Stimulated activated CD4-positive, alpha-beta T cell treated with anti-CD3 and anti-CD28 coated beads, Interleukin-2, amount 100 ng/mL, for 4 hours (primary cell): ENCODE measurements at places on chromosomes 16 and 17.

- DNase-seq, result no peak
Measured at GRCh38 chr17:42249681-42250446, 26.3 kb downstream of the STAT5B start.

DNA sequence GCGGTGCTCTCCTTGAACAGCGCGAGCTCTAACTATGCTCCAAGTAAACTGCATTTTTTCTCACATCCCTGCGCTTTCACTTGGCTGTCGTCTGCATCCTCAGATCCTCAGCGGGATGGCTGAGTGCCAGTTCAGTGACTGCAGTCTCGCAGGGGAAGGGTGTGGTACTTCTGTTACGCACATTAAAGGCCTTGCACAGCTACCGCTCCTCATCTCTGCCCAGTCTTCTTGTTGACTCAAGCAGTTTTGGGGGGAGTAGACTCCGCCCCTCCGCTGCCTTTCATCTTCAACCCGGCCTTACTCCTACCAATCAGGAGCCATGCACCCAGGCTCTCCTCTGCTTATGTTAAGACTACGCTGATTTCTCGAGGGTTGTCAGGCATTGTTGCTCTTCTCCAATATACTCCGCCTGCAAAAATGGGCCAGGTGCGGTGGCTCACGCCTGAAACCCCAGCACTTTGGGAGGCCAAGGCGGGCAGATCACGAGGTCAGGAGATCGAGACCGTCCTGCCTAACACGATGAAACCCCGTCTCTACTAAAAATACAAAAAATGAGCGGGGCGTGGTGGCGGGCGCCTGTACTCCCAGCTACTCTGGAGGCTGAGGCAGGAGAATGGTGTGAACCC, 10.0 kb downstream of the ATP5PD start:
- peak; percentile 74 for DNase-seq

DNA sequence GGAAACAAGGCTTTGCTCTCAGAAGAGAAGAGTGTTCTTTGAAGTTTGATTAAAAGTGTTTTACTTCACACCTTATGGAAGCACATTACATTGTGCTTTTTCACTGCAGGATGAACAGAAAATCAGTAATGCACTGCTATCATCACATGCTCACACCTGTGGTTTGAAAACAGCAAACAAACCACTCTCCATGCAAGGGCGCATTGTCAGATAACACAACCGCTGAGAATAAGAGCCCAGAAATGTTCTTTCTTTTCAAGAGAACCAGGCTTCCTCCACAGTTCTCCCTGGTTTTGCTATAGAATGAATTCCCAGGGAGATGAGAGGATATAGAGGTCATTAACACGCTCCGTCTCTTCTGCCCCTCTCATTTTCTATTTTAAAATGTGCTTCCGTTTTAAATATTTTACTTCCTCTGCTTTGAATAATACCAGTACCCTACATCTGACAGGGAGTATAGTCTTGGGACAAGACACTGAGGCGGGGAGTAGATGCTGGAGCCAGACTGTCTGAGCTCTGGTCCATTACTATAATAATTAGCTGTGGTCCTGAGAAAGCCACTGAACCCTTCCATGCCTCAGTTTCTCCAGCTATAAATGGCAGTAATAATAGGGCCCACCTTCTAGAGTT, 71.6 kb downstream of the CDK5R1 start:
- no peak for DNase-seq

- DNase-seq, result peak; percentile 3
Measured at GRCh38 chr16:19601083-19601976, 45.8 kb downstream of the VPS35L start.

DNA sequence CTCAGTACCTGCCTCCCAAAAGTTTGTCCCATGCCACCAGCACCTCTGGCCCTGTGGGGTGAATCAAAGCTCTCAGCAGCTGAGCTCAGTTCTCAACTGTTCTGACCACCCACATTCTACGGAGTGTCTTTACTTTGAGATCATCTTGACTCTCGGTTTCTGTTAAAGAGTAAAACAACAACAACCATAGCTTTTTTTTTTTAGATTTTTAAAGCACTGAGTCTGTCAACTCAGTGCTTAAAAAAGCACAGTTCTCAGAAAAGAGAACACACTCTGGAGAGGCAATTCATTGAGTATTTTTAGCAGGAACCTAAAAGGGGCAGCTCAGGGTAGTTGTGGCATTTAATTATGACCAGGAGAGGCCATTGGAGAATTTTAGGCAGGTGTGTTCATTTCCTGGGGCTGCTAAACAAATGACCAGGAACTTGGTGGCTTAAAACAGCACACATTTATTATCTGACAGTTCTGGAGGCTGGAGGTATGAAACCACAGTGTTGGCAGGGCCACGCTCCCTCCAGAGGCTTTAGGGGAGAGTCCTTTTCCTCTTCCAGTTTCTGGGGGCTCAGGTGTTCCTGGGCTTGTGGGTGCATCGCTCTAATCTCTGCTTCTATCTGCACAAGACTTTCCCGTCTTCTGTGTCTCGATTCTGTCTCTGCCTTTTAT, 6.7 kb upstream of the WFIKKN2 start:
- DNase-seq, result no peak

GRCh38 chr17:32349503-32349853, 479 bp upstream of the ZNF207 start:
- no peak for DNase-seq

DNA sequence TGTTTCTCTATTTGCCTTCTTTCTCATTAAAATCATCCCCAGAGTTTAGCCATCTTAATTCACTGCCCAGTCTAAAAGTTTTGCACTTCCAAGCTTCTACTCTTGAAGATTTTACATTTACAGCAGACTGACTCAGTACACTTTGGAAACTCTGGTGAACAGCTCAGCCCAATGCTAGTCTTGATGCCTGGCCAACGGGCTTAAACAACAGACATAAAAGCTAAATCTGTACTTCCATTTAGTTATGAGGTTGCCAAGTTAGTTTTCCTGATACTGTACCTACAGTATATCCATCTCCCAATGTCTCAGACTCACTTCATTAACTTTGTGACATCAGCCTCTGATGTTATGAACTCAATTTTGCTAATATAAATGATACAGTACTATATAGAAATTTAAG, 891.8 kb upstream of the SOX9 start:
- DNase-seq, result no peak

DNA sequence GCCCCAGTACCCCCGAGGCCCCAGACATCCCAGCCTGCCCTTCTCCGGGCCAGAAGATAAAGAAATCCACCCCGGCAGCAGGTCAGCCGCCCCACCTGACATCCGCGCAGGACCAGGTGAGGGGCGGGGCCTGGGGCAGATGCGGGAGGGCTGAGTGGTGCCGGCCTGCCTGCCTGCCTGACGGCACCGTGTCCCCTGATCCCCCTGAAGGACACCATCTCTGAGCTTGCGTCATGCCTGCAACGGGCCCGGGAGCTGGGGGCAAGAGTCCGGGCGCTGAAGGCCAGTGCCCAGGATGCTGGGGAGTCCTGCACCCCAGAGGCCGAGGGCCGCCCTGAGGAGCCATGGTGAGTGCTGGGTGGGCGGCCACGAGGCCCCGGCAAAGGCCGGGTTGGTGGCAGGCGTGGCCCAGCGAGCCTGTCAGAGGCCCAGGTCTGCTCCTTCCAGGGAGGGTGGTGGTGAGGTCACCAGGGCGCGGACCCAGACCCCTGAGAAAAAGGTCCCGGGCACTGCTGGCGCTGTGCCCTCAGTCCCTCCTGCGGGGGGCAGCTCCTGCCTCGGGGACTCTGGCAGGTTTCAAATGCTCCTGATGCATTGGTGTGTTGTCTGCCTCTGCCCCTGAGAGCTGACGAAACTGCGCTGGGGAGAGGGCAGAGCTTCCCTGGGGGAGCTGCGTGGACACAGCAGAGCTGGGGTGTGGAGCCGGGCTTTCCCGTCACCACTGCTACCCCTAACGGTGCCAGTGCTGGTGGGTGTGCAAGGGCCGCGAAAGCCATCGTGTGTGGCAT, 1.2 kb downstream of the CDT1 start:
- no peak for DNase-seq

DNA sequence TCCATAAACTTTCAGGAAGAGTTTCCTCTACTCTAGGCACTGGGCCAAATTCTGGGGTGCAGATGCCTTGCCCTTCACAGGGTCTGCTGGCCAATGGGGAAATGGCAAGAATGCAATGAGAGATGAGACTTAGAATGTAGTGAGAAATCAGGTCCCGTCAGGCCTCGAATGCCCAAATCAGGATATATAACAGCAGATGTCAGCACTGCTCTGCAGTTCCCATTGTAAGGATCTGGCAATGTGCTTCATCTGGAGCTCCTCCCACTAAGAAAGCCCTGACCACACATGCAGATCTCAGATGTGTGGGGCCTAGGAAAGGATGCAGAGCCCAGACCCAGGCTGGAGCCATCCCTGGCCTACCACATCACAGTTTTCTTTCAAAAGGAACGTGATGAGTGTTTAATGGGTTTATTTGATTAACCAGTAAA, 13.9 kb upstream of the LPCAT2 start:
- DNase-seq, result no peak

- no peak for DNase-seq
Measured at GRCh38 chr17:80790021-80790765, 201.4 kb upstream of the CHMP6 start.

- DNase-seq, result no peak
Measured at GRCh38 chr17:34099859-34100515, 155.1 kb upstream of the CCL2 start.

DNA sequence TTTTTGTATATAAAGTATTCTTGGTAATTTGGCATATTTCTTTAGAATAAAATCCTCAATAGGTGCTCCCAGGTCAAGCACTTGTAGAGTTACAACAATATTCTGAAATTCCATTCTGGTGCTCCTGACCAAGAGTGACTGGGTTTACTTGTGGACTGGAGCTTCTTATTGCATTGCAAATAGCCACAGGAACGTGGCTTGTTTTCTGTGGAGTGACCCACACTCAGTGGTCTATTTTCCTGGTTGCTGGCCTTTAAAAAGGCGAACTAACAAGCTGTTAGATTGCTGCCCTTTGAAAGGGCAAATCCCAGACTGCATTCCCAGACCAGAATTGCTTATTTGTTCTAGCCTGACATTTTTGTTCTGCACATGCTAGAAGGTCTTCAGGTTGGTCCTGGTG, 658.8 kb upstream of the GOT2 start:
- DNase-seq, result no peak

DNA sequence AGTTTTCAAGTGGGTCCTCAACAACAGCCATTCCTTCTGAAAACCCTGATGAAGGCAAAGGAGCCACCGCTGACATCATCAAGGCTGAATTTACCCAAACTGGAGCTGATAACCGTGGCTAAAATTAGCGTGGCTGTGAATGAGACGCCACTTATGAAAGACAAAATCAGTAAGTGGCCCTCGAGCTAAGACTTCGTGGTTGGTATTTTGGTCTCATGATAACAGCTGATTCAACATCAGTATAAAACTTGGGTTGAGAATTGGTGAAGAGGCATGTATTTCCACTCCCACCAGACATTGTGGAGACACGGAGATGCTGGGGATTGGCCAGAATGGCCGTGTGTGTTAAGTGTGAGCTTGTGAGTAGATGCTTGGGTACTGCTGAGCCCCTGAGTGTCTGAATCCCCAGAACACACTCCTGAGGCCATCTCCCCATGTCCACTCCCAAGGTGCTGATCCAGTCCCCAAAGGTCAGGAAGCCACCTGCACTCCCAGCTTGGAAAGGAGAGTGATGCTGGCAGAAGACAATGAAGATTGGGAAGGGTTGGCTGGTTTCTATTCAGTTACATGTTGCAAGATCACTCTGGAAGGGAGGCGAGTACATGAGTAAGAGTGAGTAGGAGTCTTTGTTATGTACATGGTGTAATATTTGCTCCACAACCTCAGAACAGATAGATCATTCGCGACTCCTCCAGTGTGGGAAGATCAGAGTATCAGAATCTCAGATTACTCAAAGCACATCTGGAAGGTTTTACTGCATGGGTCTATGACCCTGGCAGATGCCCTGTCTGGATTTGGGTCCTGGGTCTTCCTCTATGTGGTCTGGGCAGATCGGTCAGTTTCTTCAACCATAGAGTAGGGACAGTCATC, 207.7 kb downstream of the HS3ST3A1 start:
- DNase-seq, result no peak

GRCh38 chr16:11389631-11390565, 44.6 kb downstream of the RMI2 start:
- DNase-seq, result no peak

- no peak for DNase-seq
Measured at GRCh38 chr16:67805718-67806427, 487 bp downstream of the RANBP10 start.

DNA sequence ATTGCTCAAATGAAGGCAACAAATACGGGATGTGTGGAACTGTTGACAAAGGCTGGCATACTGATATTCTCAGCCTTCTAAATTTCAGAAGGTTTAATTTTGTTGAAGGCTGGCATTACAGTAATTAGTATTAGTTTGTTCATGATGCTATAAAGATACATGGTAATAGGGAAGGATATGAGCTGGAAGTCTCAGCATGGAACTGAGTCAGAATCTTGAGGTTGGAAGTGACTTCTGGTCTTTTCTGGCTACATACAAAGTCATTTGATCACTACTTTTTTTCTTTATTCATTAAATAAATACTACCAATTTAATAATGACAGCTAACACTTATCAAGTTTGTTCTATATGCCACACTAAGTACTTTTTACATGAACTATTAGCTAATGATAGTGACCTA, 22.6 kb downstream of the RABEP1 start:
- no peak for DNase-seq

DNA sequence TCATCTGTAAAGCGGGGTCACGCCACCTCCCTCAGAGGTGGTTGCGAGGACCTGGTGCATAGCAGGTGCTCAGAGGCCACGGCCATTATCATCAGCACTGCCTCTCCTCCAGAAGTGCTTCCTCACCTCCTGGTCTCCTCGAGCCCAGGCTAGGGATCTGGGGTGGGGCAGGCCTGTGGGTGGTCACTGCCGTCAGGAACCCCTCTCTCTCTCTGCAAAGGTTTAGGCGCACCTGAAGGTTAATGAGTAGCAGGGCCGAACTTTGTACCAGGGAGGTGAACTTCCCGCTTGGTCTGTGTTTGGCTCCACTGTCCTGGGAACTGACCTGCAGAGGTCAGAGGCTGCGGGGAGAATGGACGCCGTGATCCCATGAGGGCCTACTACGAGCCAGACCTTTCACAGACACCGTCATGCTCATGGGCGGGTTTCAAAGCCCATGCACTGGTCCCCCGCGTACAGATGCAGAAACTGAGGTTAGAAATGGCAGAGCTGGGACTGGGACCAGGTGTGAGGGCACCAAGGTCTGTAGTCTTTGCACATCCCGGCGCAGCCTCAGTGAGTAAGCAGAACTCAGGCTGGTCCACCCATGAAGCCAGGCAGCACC, 13.8 kb downstream of the JUP start:
- DNase-seq, result no peak

- DNase-seq, result no peak
Measured at GRCh38 chr17:61205931-61206330, 193.7 kb upstream of the TBX2 start.

DNA sequence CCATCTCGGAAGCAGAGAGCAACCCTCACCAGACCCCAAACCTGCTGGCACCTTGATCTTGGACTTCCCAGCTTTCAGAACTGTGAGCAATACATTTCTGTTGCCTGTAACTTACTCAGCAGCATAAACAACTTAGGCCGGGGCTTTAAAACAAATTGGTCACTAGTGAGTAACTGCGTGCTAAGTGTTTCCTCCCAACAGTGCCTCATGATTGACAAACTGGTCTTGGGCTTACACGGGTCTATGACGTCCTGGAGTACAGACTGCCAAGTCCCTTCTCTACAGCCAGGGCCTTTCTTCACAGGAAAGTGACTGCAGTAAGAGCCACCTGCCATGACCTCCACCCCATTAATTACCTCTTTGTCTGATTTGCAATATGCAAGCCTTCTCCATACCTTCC, 136.7 kb downstream of the XYLT1 start:
- no peak for DNase-seq
